ENCODE measurements at places on chromosomes 16 and 17.

DNA sequence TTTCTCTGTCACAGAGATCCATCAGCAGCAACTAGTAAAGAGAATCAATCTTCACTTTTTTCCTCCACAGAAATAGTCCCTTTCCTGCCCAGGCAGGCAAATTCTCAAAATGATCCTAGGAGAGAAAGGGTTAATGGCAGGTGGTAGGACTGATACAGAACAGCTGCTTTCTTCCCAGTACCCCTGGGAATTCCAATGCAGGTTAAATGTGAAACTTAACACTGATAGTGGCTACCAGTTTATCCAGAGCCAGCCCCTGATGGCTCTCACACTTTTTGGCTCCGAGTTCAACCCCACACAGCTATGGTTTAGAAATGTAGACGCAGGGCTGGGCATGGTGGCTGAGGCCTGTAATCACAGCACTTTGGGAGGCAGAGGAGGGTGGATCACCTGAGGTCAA lies 22.2 kb downstream of the MARVELD3 start:
- DNase-seq: no peak
- no peaks in the 10 kb centered on the region for H3K27me3 ChIP-seq
- H3K27ac ChIP-seq: no peak overlapping the region
- H3K36me3 ChIP-seq: peaks cover 66% of the 10 kb centered on the region

DNA sequence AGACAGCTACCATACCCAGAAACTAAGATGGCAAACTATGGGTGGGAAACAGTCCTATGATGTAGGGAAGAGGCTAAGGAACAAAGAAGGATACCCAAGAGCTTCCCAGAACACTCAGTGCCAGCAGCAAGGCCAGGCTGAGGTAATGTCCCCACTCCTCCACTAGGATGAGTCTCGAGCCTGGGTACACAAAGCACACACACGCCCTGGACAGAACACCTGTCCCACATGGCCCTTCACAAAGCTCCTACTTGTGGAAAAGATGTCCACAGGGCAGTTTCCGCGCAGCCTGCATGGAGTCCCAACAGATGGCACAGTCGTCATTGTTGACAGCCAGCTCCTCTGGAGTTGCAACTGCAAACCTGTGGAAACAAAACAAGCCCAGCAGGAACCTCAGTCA lies 23.9 kb downstream of the AMFR start:
- peaks cover 2% of the 10 kb centered on the region for H3K4me1 ChIP-seq
- H3K27me3 ChIP-seq: no peaks in the 10 kb centered on the region
- H3K36me3 ChIP-seq: peaks cover 72% of the 10 kb centered on the region
- peak overlapping the region; percentile 21 for H3K27ac ChIP-seq
- no peak for DNase-seq
- H3K4me3 ChIP-seq: no peak overlapping the region

DNA sequence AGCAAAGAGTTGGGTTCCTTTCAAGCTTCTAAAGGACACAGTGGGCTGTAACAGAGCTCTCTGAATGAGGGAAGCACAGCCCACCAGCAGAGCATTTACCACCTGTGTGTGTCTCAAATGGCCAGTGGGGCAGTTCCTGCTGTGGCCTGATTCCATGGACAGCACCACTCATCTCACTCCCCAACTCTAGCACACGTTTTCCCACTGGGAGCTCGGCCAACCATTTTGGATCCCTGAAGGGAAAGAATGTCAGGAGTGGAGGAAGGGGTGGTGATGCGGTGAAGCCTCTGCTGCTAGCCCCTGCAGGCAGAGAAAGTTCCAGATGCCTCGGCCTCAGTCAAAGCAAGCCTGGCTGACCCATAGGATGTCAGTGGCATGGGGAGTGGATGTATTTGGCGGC lies 86.6 kb downstream of the PLXDC1 start:
- H3K4me1 ChIP-seq: no peaks in the 10 kb centered on the region
- H3K36me3 ChIP-seq: no peaks in the 10 kb centered on the region
- no peak for DNase-seq
- no peak overlapping the region for H3K27ac ChIP-seq

DNA sequence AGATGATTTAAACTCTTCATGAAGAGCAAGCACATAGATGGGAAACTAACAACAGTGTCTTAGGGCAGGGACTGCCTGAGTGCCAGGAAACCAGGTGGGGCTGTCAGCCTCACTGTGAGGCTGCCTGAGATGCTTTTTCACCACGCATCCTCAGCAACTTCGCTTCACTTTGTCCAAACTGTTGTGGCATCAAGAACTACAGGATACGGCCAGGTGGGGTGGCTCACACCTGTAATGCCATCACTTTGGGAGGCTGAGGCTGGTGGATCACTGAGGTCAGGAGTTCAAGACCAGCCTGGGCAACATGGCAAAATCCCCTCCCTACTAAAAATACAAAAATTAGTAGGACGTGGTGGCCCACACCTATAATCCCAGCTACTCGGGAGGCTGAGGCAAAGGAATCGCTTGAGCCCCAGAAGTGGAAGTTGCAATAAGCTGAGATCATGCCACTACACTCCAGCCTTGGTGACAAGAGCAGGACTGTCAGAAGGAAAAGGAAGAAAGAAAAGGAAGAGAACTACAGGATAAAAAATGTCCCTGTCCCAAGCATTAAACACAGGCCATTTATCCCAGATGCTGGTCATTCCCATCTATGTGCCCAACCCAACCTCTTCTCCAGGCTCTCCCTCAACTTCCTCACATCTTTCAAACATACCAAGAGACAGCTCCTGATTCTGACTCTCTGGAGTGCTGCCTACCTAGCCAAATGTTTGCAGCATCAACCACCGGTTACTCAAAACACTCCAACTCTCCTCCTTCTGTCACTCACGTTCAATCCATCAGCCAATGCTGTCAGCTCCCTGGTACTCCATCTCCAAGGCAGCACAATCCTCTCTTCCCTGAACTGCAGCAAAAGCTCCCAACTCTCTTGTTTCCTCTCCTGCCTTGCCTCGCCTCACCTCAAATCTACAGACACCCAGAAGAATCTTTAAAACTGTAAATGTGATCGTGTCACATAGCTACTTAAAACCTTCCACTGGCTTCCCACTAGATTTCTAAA lies 1.6 kb downstream of the EIF4A3 start:
- no peak for DNase-seq
- H3K27ac ChIP-seq: no peak overlapping the region
- peak overlapping the region; percentile 90 for H3K4me3 ChIP-seq
- H3K36me3 ChIP-seq: peaks cover 51% of the 10 kb centered on the region
- H3K27me3 ChIP-seq: no peaks in the 10 kb centered on the region
- peaks cover 41% of the 10 kb centered on the region for H3K4me1 ChIP-seq

- H3K36me3 ChIP-seq: no peaks in the 10 kb centered on the region
- no peaks in the 10 kb centered on the region for H3K4me1 ChIP-seq
- DNase-seq: no peak
- H3K27ac ChIP-seq: no peak overlapping the region
- H3K27me3 ChIP-seq: no peaks in the 10 kb centered on the region
Observed at GRCh38 chr16:86430814-86431213, 79.5 kb upstream of the FOXF1 start.

DNA sequence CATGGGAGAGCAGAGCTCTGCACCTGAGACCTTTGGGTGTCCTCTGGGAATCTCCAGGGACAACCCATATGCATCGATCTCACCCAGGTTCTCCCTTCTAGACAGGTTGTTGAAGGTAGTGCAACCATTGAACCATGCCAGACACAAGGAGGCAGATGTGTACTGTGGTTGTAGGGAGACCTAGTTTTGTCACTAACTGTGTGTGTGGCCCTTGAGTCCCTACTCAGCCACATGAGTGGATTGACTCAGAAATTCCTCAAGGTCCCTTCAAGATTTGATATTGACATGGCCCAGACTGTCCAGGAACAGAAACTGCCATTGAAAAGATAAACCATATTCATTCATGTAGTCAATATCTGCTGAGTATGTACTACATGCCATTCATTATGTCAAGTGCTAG lies 396.4 kb upstream of the CCL2 start:
- H3K36me3 ChIP-seq: no peaks in the 10 kb centered on the region
- H3K4me1 ChIP-seq: no peaks in the 10 kb centered on the region
- no peak overlapping the region for H3K4me3 ChIP-seq
- no peak overlapping the region for H3K27ac ChIP-seq

GRCh38 chr16:14132696-14133048 lies 61.6 kb downstream of the MRTFB start:
- H3K27ac ChIP-seq: no peak overlapping the region
- no peaks in the 10 kb centered on the region for H3K4me1 ChIP-seq
- DNase-seq: no peak

DNA sequence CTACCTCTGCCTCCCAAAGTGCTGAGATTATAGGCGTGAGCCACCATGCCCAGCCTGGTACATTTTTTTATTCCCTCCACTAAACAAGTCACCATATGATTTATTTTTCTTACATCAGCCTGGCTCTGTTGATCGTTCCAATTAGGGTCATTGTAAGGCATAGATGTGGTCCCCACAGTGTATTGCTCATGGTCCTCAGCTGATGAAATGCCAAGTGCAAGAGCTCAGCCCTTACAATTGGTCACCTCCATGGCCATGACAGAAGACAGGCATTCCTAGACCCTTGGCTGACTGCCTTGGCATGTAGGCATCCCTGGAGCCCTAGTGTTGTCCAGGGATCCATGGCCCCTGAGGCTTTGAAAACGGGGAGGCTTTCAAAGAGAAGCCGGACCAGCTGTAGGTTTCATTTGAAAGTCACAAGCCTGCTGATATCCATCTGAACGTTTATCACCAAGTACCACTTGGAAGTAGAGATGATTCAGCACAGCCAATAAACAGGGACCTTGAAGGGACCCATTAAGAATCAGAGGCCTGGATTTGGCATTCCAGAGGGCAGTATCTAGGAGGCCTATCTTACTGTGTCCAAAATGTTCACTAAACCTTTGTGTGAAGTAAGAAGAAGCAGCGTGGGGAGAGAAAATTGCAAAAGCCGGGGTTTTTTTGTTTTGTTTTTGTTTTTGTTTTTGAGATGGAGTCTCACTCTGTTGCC lies 20.6 kb upstream of the PRKCA start:
- H3K27me3 ChIP-seq: peaks cover 12% of the 10 kb centered on the region
- no peaks in the 10 kb centered on the region for H3K36me3 ChIP-seq
- no peak overlapping the region for H3K27ac ChIP-seq

DNA sequence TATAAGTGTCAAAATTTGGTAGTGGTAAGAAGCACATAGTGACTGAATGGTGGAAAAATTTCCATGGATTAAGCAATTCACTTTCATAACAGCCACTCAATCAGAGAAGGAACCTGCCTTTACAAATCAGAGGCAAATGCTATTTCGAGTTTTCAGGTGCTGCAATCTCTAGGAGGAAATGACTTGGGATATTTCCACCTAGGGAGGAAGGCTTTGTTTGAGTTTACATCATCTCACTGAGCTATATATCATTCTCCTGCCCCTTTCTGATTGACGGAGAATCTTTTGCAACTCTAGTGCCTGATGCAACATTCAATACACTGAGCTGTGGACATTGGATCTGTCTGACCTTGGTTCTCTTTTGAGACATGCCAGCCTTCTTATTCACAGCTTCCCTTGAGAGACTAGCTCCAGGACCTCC lies 26.3 kb downstream of the MARCHF10 start:
- DNase-seq: no peak
- no peak overlapping the region for H3K4me3 ChIP-seq
- H3K36me3 ChIP-seq: no peaks in the 10 kb centered on the region
- peaks cover 10% of the 10 kb centered on the region for H3K27me3 ChIP-seq
- H3K27ac ChIP-seq: no peak overlapping the region

DNA sequence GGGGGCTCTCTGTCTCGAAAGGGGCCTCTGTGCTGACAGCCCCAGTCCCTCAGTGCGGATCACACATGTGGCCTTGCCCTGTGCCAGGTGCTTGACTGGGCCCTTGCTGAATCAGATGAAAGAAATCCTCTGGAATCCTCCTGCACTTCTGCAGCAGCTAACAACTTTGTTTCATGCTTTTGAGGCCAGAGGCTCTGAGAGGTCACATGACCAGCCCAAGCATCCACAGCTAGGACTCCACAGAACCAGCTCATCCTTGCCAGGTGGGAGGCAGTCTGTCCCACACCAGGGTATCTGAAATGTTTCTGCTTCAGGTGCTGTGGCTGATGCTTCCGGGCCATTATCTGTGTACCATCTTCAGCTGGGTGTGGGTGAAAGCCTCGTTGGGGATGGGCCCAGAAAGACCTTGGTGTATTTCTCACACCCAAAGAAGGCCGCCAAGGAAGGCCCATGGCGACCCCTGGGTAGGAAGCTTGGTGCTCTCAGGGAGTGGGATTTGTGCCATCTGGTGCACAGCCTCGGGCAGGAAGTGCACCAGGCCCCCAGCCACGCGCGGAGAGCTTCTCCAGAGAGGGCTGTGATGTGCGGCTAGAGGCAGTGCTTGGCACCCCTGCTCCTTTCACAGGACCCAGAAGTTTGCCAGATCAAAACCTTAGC lies 143.8 kb downstream of the CLEC16A start:
- H3K4me3 ChIP-seq: no peak overlapping the region
- DNase-seq: no peak
- peaks cover 44% of the 10 kb centered on the region for H3K4me1 ChIP-seq
- H3K36me3 ChIP-seq: peaks cover 40% of the 10 kb centered on the region
- H3K27me3 ChIP-seq: no peaks in the 10 kb centered on the region
- H3K27ac ChIP-seq: peak overlapping the region; percentile 63

DNA sequence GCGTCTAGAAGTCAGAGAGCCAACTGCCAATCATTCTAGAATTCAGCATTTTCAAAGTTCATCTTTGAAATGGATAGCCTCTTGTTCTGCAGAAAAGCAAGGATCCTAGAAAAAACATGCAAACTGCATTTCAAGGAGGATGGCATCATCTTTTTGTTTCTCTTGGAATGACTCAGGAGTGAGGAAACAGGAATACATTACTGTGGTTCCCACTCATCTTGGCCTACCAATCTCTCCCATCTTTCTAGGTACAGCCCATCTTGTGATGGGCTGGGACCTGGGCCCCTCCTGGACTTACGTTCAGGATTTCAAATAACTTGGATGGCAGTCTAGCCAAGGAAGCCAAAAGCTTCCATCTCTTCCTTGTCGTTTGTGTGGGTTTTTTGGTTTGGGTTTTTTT lies 363.4 kb downstream of the CDH13 start:
- H3K4me1 ChIP-seq: no peaks in the 10 kb centered on the region
- no peaks in the 10 kb centered on the region for H3K36me3 ChIP-seq

DNA sequence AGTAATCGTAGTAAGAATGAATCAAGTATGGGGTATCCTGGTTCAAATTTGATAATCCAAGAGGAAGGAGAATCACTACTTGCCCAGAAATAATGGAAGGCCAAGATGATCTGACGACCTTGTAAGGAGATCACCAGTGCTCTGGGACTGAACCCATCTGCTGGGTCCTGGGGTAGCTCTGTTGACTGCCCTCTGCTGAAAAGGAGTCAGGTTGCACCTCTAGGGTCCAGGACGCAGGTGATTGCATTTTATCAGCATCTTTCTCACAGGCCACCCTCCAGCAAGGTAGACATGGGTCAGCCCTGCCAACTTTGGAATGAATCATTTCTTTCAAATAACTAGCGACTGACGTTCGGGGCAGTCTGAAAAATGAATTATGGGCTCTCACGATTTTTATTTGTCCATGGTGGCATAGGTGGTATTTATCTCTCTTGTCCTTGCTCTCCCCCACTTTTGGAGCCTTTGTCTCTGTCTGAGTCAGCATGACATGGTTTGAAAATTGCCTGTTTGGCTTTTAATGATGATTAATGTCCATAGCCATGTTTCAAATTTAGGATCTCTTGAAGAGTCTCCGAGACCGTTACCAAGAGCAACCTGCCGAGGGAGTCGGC lies 163.7 kb downstream of the MSI2 start:
- H3K27me3 ChIP-seq: no peaks in the 10 kb centered on the region
- H3K4me1 ChIP-seq: peaks cover 36% of the 10 kb centered on the region
- no peak overlapping the region for H3K27ac ChIP-seq

- H3K4me3 ChIP-seq: no peak overlapping the region
- DNase-seq: no peak
- H3K27me3 ChIP-seq: no peaks in the 10 kb centered on the region
- no peaks in the 10 kb centered on the region for H3K4me1 ChIP-seq
Observed at GRCh38 chr16:75402821-75403475, 30.4 kb downstream of the CFDP1 start.

- H3K27ac ChIP-seq: no peak overlapping the region
- no peak overlapping the region for H3K4me3 ChIP-seq
- peaks cover 5% of the 10 kb centered on the region for H3K4me1 ChIP-seq
- no peaks in the 10 kb centered on the region for H3K36me3 ChIP-seq
- H3K27me3 ChIP-seq: no peaks in the 10 kb centered on the region
Observed at GRCh38 chr16:46857368-46857945, 26.5 kb upstream of the C16orf87 start.
